ENCODE measurements at places on chromosomes 5 and 9.

DNA sequence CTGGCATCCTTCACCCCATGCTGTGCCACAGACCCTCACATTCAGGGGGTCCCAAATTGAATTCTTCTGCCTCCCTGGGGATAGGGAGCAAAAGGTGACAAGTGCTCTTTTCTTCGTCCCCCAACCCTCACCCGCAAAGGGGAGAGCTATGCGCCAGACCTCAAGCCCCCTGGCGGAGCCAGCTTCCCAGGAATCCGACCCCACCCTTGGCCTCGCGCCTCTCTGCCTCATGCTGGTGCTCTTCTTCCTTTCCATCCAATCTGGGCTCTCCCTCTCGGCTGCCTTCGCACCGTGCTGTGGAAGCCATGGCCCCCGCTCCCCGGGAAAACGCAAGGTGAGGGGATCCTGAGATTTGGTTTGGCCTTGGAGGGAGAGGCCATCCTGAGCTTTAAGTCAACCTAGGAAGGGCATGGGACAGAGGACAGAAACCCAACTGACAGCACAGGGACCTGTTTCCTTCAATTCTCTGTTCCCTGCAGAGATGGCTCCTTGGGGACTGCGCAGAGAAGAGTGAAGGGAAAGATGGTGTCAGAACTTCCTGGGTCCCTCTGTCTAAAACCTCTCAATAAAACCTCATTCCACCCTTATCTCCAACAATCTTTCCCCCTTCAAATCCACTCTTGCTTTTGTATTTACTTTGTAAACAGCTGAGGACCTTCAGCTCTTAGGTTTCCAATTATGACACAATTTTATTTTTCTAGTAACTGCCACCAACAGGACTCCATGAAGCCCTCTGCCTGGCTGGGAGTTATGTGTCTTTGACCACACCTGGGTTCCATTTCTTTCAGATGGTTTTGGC is 36.3 kb upstream of the CRB2 start:
- DNase-seq = no peak

DNA sequence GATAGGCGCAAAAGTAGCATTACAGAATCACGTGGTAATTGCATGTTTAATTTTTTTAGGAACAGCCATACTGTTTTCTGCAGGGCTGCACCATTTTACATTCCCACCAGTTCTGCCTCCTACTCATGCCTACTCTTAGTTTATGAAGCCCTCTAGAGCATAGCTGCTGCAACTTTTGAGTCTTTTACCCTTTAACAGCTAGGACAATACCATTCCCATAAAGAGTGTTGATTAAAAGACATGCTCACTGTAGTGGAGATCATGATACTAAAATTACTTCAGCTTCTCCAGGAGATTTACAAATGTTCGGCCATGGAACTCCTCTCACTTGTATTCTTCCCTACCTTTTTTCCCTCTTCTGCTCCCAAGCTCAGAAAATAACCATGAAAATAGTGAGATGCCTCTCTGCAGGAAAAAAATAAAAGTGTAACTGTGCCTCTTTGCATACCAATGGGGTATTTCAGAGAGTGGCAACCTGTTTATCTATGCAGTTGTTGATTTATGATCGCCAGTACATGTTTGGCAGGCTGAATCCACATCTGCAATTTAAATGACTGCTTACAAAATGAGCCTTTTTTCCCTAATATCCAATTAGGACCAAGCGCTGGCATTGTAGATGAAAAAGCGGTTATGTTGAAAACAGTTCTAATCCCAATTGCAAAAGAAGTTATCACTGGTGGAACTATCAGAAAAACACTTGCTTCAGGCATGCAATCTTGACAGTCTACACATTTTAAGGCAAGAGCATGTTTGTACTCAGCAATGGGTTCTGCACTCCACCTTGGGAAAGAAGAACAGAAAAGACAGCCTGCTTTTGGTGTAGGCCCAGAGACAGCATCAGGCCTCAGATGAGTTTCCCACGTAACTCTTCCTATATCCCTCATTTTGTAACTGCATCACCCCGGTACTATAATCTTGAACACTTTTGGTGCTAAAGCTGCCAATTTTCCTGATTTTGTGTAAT is 131.1 kb downstream of the ADAMTSL1 start:
- DNase-seq = no peak

DNA sequence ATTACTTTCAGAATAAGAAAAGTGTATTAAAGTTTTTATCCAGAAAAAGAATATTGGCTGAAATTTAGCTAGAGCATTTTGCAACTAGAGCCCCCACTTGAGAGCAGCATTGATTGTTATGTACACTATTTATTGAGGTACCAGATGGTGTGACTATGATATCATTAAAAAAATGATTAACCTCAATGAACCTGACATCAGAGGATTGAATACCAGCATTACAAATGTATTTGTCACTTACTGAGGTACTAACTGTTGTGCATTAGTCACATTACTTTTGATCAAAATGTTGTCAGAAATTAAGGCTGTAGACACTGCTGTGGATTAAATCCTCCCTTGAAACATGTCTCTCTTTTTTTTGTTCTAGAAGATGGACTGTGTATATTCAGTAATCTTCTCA is 127.8 kb upstream of the DHFR start:
- DNase-seq = no peak

- DNase-seq = no peak
Measured at GRCh38 chr9:110370315-110370714, 32.7 kb upstream of the TXNDC8 start.

GRCh38 chr9:83999141-83999918 is 18.7 kb downstream of the RMI1 start:
- no peak for DNase-seq

- no peak for DNase-seq
Measured at GRCh38 chr5:127919818-127920217, 163.7 kb upstream of the SLC12A2 start.

GRCh38 chr5:33679791-33680190 is 212.0 kb downstream of the ADAMTS12 start:
- no peak for DNase-seq

- no peak for DNase-seq
Measured at GRCh38 chr9:71928376-71928775, 16.9 kb downstream of the C9orf85 start.

DNA sequence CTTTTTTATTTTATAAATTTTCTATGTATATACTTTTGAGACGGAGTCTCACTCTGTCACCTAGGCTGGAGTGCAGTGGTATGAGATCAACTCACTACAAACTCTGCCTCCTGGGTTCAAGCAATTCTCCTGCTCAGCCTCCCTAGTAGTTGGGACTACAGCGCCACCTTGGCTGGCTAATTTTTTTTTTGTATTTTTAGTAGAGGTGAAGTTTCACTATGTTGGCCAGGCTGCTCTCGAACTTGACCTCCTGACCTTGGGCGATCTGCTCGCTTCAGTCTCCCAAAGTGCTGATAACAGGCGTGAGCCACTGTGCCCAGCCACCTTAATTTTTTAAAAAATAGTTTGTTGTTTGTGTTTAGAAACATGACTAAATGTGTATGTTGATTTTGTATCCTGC is 76.6 kb downstream of the FBXO4 start:
- no peak for DNase-seq

DNA sequence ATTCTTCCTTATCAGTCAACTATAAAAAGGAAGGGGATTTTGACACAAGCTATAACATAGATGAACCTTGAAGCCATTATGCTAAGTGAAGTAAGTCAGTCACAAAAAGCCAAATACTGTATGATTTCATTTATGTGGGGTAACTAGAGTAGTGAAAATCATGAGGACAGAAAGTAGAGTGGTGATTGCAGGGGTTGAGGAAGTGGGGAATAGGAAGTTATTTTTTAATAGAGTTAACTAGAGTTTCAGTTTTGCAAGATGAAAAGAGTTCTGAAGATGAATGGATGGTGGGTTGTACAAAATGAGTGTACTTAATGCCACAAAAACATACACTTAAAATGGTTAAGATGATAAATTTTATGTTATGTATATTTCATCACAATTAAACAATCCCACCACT is 65.4 kb upstream of the FAM174A start:
- DNase-seq = no peak

DNA sequence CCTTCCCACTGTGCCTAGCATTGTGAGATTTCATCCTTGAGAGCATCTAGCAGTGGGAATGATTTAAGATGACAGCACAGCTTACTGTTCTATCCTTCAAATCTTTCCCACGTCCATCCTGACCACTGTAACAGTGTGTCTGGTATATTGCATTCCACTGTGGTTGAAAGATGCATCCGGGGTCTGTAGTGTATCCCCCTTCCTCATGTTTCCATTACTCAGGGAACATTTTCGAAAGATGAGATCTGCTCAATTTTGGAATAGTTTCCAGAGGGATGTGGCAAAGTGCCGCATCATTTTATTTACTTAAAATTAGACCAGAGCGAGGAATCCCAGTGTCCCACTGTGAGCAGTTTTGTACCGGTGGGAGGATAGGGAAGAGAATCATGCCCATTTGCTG is 407.1 kb upstream of the PAPPA start:
- DNase-seq = no peak

GRCh38 chr9:92444841-92445240 is 20.6 kb upstream of the OMD start:
- no peak for DNase-seq

DNA sequence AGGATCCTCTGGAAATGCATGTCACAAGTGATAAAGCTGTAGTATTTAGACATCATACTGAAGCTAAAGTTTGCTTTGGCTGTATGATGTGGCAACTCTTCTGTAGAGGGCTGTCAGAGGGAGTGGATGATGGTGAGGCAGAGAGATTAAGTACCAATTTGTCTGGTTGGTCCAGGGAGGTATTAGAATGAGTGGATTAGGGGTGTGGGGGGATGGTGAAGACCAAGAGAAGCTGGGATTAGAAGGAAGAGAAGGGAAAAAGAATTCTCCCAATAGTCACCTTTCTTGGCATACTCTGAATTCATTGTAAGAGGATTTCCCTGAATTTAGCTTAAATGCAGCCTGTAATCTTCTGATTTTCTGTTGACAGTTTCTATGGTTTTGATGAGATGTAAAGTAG is 3.6 kb downstream of the PCDHAC2 start:
- no peak for DNase-seq

- no peak for DNase-seq
Measured at GRCh38 chr5:73844165-73844564, 218.2 kb downstream of the ARHGEF28 start.

DNA sequence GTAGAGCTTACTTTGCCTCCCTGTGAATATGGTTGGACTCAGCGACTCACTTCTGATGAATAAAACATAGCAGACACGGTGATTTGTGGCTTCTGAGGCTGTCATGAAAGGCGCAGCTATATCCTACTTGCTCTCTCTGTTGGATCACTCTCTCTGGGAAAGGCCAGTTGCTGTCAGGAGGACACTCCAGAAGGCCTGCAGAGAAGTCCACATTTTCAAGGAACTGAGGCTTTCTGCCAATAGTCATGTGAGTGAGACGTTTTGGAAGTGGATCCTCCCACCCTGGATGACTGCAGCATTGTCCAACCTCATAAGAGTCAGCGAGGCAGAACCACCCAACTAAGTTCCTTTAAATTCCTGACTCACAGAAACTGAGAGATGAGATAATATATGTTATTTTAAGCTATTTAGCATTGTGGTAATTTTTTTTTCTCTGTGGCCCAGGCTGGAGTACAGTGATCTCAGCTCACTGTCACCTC is 156.0 kb upstream of the MAST4 start:
- DNase-seq = no peak

DNA sequence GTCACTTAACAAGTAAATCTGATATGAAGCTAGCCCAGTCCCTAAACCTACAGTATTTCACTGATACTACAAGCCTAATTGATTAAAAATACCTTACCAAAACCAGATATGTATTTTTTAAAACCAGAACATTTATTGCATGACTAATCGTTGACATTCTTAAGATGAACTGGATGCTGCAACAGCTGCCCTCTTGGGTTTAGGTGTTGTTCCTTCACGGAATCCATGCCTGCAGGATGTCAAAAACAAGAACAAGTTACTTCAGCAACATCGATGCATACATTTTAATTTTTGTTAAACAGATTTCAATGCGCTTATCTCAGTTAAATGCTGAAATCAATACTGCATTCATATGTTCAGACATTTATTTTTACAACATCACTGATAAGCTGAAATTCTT is 2.7 kb downstream of the RPL37 start:
- DNase-seq = no peak

Measured in activated CD4-positive, alpha-beta T cell treated with anti-CD3 and anti-CD28 coated beads for 4 hours (primary cell).